Stimulated activated CD8-positive, alpha-beta memory T cell treated with anti-CD3 and anti-CD28 coated beads, Interleukin-4, amount 100 ng/mL, for 24 hours (primary cell): ENCODE measurements at places on chromosomes 7 and 10.

DNA sequence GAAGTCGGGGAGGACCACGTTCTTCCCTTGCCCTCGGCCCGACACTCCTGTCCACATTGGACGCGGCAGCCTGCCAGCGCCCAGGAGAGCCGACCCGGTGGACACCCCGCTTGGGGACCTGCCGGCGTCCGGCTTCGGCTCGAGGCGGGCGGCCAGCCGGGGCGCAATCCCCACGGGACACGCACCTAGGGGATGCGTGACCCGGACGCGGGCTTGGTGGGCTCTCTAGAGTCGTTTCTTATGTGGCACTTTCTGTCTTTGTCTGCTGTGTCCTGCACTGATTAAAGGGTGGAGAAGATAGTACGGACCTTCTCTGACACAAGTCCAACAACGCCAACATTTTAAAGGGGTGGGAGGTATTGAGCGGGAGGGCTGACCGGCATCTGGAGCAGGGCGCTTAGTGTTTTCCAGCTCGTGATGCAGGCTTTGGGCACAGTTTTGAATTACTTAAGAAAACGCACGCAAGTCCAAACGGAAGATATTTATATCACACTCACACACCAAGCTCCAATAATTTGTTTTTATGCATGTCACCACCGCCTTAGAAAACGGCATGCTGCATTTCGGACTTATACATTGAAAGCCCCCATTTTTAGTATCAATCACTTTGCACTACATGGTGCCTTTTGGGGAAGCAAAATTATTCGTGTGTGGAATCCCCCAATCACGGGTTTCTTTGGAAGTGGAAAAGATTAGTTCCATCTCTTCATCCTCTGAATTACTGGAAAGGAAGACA, 3.9 kb upstream of the SPAG6 start:
- no peak for DNase-seq

DNA sequence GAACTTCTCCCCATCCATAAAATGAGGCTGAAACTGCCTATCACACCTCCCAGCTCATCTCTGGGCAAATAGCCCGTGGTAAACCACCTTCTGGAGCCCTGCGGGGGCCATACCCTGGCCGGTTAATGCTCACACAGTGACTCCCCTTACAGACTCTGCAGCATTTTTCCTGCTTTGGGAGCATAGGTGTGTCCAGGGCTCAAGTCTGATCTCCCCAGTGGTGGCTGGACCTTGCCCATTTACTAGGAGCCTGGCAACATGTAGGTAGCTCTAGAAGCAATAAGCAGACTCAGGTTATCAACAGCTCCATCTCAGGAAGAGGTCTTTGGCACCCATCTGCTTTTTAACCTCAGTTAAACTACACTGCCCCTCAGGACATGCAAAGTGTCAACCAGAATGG, 5.5 kb upstream of the CDHR1 start:
- DNase-seq, result no peak

DNA sequence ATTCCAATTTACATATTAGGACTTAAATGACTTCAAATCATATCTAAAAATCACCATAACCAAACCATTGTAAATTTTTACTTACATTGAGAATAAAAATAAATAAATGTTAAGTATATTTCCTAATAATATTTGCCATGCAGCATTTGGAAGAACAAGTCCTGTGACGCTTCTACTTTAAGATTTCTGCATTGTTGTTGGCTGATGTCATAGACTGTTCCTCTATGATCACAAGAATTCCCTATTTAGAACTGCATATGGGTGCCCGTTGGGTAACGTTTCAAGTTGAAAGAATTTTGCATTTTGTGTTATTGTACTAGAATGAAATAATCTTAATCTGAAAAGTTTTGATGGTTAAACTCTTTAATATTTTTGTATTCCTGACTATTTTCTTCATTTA, 5.1 kb upstream of the ITGB1 start:
- no peak for DNase-seq

- no peak for DNase-seq
Measured at GRCh38 chr10:89679986-89680385, 21.4 kb upstream of the KIF20B start.

DNA sequence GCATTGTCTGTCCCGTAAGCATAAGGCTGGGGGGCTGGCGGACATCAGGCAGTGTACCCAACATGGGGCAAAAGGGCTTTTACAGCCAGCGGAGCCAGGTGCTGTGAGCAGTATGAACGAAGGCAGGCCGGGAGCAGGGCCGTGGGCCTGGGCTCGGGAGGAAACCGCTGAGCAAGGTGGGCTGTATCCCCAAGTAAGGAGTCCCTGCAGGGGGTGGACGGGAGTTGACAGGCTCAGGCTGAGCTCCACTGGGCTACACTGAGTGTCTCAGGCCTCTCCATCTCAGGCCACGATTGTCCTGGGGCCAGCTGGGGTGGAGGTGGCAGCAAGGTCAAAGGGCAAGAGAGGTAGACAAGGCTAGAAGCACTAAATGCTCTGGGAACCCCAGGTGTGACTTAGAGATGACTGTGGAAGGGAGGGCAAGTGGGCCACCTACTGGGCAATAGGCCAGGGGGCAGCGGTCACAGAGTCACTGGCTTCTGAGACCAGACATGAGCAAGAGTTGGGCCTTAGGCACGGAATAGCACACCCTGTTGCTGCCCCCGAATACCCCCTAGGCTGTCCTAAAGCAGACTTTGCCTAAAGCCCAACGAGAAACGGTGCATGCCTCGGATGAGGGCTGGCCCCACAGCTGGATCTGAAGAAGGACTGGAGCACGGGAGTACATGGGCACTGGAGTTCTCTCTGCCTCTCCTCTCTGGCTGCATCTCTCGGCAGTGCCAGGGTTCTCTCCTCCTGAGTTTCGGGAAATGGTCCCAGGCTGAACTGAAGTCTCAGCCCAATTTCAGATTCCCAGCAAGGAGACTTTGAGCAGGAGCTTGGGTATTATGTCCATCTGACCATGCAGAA, 10.8 kb upstream of the RAMP3 start:
- no peak for DNase-seq

GRCh38 chr7:36278069-36278619, 111.5 kb upstream of the ANLN start:
- DNase-seq, result no peak

- DNase-seq, result no peak
Measured at GRCh38 chr7:47290466-47290865, 291.4 kb downstream of the TNS3 start.

GRCh38 chr10:102422545-102423129, 2.0 kb downstream of the FBXL15 start:
- no peak for DNase-seq

- no peak for DNase-seq
Measured at GRCh38 chr10:62464308-62464707, 90.1 kb downstream of the ZNF365 start.

DNA sequence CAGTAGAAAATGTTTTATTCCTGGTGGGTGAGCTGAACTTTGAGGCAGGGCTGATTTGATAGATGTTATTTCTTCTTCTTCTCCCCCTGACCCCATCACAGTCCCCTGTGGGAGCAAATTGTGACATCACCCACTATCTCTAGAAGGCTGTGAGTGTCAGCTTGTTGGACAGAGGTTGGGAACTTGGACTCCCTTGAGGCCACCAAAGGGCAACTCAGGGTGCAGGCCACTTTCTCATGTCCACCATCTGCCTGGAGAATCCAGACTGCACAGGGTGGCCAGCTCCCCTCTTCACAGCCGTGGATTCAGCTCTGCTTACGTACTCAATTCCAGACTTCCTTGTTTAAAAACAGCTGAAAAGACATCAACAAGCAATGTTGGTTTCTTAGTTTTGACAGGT, 103.0 kb downstream of the LRRC18 start:
- DNase-seq, result no peak

DNA sequence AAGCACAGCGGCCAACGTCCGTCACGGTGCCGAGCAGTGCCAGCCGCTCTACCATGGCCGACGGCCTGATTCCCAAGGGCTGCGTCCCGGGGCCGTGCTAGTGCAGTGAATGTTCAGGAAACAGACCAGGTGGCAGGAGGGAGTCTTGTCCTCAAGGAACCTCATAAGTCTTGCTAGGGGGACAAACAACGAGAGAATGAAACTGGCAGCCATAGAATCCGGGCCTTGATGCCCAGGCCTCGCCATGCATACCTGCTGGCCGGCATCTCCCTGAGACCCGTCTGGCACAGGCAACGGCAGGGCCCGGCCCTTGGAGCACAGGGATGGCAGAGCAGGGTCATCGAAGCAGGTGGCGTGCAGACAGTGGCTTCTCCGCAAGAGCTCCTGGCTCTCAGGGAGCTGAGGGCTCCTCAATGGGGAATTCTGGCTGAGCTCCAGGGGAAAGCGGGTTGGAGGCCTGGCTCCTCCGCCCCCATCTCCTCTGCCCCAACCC, 58.8 kb downstream of the DIP2C start:
- no peak for DNase-seq

DNA sequence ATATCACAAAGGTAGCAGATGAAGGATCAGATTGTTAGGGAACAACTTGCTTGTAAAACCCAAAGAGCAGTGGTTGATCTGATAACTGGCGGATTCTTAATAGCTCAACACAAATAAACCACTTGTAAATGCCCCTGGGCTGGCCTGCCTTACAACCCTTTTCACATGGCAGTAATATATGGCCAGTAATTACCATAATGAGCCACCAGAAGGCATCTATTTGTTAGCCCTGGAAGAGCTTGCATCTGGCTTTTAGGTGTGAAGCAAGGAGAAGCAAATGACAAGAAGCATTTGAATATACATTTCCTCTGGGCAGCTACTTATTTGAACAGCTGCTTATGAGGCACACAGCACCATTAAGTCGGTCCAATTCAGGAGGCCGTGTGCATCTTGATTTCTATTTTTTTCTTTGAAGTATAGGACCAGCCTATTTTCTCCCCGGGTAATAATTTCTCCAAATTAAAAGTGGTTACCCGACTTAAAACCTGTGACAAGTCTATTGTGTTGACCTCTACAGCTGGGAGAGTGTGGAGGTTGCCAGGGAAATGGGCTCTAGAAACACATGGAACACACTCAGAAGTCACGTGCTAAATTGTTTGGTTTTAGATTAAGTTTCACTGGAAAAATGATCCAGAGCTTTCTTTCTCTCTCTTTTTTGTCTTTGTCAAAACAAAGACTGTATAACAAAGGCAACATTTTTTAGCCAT, 113.4 kb downstream of the SEM1 start:
- no peak for DNase-seq

GRCh38 chr10:12757351-12757750, 244.2 kb downstream of the CCDC3 start:
- DNase-seq, result no peak

GRCh38 chr10:133150656-133151055, 9.4 kb upstream of the KNDC1 start:
- DNase-seq, result no peak

GRCh38 chr7:45680776-45681175, 106.6 kb downstream of the ADCY1 start:
- no peak for DNase-seq

GRCh38 chr7:32937344-32938174, 19.7 kb upstream of the FKBP9 start:
- DNase-seq, result no peak

DNA sequence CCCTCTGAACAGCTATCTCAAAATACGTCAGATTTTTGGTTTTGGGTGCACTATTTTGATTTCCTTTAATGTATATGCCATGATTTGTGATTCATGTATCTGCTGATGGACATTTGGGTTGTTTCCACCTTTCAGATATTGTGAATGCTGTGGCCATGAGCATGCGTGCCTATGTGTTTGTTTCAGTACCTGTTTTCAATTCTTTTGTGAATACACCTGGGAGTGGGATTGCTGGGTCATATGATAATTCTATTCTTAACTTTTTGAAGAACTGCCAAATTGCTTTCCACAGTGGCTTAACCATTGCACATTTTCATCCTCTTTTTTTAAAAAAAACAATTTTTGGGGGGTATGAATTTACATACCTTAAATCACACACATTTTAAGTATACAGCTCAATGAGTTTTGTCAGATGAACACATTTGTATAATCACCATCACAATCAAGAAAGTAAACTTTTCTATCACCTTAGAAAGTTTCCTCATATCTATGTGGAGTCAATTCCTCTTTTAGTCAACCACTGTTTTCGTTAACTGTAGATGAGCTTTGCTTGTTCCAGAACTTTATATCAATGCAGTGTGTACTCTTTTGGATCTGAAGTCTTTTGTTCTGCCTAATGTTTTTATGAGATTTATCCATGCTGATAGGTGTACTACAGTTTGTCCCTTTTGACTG, 36.9 kb downstream of the CYP26A1 start:
- no peak for DNase-seq

DNA sequence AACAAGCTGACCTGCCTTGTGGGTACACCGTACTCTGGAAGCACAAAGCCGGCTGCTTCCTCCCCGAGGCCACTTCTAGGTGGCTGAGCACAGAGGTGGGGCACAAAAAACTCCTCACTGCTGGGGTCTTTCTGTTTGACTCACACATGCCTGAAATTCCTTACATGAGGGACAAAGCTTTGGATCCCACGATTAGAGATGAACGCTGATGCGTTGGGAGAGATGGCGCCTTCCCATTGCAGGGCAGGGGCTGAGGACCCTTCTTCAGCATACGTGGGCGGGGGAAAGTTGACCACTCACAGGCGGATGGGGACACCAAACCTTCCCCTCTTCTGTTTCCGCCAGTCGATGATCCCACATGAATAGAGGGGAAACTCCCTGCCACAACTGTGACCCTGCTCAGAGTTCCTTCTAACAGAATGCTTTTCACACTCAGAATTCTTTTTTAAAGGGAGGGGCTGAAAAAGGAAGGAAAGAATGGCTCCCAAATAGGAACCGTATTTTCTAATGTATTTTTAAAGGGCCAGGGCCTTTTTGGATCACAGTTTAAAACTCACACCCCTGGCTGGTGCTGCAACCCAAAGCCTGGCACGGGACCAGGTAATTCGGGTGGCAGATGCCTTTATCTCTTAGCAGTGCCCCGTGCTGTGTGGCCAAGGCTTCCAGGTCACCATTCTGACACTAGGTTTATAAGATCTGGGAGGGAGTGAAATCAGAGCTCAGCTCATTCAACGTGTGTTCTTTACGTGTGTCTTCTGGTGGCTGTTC, 134.0 kb downstream of the PRKAG2 start:
- no peak for DNase-seq

DNA sequence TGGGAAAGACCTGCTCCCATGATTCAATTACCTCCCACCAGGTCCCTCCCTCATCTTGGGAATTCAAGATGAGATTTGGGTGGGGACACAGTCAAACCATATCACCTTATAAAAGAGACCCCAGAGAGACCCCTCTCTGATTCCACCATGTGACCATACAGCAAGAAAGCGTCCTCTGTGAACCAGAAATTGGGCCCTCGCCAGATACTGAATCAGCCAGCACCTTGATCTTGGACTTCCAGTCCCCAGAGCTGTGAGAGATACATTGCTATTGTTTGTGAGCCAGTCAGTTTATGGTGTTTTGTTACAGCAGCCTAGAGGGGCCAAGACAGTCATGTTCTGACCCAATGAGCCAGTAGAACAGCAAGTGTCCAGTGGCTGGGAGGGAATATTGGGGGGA, 232.6 kb downstream of the PAXIP1 start:
- DNase-seq, result no peak

DNA sequence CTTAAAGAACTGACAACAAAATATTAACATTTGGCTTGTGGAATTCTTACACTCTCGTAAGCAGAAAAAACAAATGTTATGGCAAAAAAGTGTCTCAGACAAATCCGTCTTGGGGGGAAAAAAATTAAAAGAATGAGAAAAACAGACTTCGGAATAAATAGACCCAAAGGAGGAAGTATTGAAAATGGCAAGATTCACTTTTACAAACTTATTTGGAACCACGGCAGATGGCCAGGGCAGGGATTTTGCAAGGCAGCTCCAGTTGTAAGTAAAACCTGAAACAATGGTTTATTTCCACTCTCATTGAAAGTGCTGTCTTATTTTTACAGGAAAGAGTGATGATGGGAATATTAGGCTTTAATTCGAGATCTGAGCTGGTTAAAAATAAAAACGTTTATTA, 1.5 kb upstream of the ZNF438 start:
- no peak for DNase-seq

GRCh38 chr10:113550365-113550764, 2.5 kb upstream of the HABP2 start:
- DNase-seq, result no peak
